ENCODE measurements at places on chromosomes 5 and 9.

GRCh38 chr5:55421074-55421529 is 113.3 kb downstream of the MTREX start:
- no peak for DNase-seq

DNA sequence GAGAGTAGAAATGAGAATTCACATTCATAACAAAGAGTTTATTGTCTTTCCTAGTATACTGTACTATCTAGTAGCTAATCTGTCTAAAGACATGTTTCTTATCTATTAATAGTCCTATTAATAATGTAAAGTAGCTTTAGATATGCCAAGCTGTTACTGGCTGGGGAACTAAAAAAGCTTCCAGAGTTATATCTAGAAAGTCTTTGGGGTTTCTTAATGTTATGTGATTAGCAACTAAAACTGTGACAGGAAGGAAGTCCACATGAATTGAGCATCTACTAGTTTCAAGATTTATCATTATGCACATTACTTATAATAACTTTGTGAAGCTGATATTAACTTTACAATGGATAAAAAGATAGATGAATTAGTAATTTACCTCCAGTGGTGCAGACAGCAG is 122.7 kb upstream of the CDKN2B start:
- no peak for DNase-seq

DNA sequence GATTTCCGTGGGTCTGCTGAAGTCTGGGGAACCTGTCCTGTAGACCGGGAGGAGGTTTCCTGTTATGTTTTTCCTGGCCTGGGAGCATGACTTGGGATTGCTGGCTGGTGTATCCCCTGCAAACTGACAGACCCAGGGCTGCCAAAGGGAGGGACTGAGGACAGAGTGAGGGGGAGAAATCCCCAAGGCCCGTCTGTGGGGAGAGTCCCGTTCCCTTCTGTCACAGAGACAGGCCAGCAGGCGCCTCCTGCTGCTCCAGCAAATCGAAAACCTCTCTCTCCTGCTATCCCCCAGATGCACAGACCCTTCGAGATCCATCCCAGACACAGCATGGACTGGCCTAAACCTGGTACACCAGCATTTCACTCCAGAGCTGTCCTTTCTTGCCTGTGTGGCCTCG is 56.2 kb upstream of the ALDH1B1 start:
- no peak for DNase-seq

GRCh38 chr5:177080265-177080664 is 6.5 kb upstream of the FGFR4 start:
- no peak for DNase-seq

- no peak for DNase-seq
Measured at GRCh38 chr9:69599232-69599971, 72.8 kb downstream of the APBA1 start.

GRCh38 chr5:131684595-131684994 is 49.6 kb upstream of the RAPGEF6 start:
- DNase-seq, result no peak

DNA sequence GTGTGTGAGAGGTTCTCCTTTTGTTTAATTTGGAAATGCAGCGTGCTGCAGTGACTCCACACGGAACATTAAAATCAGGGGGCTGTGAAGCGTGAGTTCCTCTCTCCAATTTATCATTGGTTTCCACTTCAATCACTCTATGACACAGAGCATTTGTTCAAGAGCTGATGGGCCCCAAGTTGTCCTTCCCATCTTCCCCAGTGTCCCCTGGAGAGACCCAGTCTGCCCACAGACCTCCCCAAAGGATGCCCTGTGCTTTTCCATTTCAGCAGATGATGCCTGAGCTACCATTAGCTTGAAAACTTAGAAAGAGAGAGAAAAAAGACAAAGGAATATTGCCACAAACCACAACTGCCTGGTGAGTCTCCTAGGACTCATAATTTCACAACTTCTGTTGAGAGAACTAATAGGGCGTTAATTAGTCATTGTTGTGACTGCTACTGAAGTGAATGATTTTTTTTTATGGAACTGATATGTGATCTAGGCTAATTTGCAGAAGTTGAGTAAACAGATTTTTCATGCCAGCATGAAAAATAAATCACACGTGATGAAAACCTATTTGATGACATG is 772.7 kb downstream of the SEMA5A start:
- no peak for DNase-seq

DNA sequence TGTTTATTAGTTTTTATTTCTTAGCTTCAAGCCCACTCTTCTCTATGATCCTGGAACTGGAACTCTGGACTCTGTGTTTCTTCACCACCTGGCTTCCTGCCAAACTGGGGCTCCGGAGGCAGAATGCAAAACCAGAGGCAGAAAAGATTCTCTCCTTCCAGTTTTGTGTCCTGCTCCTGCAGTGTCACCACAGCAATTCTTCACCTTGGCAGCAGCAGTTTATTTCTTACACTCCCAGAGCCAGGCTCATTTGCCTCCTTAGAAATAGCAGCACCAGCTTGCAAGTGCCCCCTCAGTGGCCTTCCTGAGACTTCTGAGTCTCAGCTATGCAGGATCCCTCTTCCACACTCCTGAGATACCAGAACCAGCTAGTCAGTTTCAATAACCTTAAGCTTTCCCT is 26.7 kb upstream of the CAMK4 start:
- no peak for DNase-seq

DNA sequence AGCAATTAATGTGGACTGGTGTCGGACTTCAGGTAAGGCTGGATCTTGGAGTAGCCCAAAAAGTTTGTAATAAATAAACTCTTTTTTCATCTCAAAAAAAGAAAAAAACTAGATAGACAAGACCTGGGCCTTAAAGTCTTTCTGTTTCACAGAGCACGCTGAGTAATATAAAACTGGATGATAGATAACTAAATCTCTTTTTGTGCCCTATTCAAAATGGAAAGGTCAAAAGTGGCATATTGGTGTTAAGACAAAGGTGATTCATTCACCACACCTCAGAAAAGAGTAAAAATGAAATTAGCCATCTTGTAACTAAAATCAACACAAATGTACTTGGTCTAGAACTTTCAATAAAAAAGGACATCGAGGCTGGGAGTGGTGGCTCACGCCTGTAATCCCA is 30.3 kb upstream of the RFK start:
- DNase-seq, result no peak

DNA sequence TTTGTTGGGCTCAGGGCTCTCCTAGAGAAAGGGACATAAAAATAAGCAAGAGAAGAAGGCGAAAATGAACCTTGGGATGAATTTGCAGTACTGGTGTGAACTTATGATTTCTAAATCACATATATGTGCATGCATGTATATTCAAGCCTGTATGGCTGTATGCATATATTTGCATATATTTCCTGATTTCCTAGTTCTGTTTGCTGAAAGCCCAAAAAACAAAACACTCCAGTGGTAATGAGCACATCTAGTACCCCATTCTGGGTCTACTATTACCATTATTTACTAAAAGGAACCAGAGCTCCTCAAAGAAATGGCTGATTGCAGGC is 7.3 kb downstream of the ZFP62 start:
- DNase-seq, result no peak

- DNase-seq, result no peak
Measured at GRCh38 chr9:125681086-125681622, 25.9 kb downstream of the MAPKAP1 start.

DNA sequence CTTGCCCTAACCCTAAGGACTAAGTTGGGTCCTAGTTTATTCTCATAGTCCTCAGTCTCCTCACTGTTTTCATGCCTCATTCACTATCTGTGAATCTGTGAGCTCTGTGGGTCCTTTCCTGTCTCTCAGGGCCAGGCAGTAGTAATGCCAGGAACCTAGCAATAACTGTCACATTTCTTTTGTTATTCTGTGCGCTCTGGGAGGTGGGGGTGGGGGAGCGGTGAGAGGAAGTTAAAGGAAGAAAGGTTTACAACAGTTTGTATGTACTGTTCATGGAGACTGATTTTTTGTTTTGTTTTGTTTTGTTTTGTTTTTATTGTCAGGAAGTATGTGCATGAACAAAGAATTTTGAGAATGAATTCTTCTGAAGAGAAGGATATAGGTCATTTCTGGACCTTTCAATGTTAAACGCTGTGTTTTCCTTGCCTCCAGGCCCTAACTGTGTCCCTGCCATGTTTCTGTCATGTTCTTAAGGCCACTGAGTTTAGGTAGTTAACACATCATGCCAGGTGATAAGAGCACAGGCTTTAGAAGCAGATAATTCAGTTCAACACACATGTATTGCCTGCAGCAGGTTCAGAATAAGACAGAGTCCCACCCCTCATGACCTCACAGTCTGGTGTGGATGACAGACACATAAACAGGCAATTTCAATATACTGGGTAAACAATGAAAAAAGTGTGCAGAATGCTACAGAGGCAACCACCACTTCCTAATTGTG is 13.3 kb upstream of the FEM1C start:
- no peak for DNase-seq

- no peak for DNase-seq
Measured at GRCh38 chr9:36163049-36163785, 6.0 kb upstream of the CCIN start.

DNA sequence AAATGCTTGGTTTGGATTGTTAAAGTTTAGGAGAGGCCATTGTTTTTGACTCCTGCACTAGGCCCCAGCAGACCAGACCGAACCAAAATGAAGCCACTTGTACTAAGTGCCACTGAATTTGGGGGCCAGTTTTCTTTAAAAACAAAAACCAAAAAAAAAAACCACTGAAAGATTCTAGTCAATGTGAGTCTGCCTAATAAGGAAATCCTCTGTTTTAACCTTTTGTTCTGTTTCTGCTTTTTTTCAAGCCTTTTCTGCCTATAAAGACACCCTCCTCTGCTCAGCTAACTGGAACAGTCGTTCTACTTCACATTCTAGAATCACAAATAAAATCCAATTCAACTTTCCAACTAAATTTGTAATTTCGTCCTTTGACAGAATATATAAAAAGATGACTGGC is 64.9 kb downstream of the SERINC5 start:
- DNase-seq, result no peak

DNA sequence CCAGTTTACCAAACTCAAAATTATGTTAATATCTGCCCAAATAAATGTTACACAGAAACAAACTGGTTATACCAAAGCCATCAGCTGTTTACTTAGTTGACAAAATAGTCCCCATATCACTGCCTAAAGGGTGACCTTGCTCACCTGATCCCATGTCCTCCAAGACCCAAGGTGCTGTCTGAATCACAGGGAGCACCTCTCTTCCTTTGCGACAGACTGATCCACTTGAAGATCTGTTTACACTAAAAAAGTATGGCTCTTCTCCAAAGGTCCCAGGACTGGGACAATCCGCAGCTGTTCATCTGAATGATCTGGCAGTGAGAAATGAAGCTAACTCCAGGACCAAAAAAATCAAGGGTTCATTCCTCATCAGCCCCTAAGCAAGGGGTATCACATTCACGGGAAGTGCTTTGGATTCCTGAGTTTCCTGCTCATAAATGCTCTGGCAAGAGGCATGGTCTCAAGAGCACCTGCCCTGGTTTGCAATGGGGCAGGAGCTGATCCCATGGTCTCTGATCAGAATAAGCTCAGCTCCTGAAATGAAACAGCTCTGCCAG is 5.0 kb downstream of the PRUNE2 start:
- no peak for DNase-seq

- no peak for DNase-seq
Measured at GRCh38 chr9:126114850-126115460, 211.7 kb upstream of the MVB12B start.

- DNase-seq, result no peak
Measured at GRCh38 chr5:171524466-171524865, 105.0 kb downstream of the FGF18 start.

DNA sequence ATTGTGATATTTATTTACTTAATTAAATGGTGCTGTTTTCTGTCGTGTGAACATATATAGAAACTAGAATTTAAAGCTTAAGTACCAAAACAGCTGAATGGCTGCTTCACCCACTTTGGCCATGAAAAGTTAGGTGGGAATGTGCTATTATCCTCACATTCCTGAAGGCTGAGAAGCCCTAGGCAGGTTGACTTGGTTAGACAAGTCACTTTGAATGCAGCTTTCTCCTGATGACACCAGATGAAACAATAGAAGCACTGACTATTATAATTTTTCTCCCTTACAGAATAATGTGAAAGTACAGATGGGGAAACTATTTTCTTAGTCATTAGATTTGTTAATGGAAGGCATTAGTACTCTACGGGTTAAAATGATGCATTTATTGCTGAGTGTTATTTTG is 65.1 kb upstream of the C5orf46 start:
- DNase-seq, result no peak

DNA sequence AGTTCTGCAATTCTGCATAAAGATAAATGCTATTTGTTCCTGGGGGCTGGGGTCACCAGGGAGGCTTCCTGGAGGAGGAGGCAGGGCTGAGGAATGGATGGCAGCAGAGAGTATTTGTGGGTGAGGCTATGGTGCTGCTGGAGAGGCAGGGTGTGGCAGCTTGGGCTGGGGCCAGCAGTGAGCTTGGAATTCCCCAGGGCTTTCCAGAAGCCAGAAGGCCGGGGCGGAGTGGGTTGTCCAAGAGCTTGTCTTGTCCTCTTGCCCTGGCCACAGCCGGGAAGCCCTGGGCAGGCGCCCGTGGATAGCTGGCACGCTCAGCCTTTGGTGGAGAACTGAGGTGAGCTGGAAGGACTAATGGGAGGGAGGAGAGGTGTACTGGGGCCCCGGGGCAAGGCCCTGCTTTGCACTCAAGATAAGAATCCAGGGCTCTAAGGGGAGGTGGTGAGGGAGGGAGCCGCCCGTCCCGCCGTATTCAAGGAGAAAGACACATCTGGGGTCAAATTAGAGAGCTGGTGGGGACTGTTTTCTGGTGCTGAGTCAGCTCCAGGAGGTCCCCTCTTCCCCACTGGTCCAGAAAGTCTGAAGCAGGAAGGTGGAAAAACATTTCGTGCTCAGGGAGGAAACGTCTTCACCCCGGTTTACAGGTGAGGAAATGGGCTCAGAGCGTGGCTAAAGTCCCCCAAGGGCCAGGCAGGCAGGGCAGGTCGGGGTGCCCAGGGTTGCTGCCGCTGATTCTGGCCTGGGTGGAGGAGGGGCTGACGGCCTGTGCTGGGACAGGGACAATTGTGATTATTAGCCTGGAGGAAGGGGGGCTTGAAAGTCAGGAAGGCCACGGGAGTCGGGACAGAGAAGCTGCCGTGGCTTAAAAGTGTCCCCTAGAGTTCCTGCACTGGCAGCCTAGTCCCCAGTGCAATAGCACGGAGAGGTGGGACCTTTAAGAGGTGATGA is 26.9 kb upstream of the CNOT6 start:
- DNase-seq, result peak; percentile 4

DNA sequence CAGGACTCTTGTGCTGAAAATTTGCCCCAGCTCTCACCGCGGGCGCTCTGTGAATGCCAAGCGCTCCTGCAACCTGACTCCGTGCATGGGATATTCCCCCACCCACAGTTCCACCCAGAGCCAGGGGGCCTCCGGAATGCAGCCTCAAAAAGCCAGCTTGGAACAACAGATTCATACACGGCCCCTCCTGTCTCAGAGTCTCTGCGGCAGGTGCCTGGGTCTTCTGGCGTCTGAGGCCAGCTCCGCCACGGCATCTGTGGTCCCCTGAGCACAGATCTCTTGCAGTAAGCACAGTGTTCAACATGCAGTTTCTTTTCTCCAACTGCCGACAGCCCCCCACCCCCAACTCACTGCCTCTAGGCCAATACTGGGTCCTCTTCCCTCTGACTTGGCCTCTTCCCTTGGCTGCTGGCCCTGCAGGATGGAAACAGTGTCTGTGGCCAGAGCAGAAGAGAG is 355.7 kb upstream of the IRX2 start:
- no peak for DNase-seq

- DNase-seq, result no peak
Measured at GRCh38 chr5:122463221-122463620, 151.2 kb downstream of the SNCAIP start.

Measured in CD4-positive, alpha-beta T cell (primary cell).